ENCODE measurements at places on chromosomes 16 and 17.

- no peak for DNase-seq
These were observed at the start of gene PYDC1 for GRCh38 chr16:31216422-31217135. Gene PYDC1, minus strand, starts transcription at chr16:31217135. Its CDS starts 107 bp downstream, at chr16:31217028.

GRCh38 chr17:28684963-28685362 lies 23.0 kb downstream of the SUPT6H start:
- DNase-seq, result no peak

DNA sequence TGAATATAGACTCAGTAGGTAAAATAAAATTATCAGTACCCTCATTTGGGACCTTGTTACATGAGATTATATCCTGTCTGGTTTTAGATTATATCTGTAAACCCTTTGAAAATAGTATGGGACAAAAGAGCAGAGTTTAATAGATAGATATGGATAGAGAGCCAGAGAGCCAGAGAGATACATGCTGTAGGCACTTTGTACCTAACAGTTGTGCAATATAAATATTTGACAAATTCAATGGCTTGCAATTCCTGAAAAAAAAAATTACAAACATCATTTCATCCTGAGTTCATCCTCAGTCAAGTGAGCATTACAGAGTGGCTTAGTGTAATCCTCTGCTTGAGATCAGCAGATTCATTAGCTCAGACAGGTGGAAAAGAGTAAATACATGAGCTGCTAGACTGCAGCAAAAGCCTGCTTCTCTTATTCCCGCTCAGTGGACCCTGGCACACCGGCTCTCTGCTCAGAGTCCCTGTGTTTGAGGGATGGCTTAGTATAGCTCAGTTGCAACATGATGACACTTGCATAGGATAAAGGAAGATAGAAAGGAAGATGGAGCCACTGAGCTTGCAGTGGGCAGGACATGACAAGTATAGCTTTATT lies 931.6 kb upstream of the GOT2 start:
- DNase-seq, result no peak

DNA sequence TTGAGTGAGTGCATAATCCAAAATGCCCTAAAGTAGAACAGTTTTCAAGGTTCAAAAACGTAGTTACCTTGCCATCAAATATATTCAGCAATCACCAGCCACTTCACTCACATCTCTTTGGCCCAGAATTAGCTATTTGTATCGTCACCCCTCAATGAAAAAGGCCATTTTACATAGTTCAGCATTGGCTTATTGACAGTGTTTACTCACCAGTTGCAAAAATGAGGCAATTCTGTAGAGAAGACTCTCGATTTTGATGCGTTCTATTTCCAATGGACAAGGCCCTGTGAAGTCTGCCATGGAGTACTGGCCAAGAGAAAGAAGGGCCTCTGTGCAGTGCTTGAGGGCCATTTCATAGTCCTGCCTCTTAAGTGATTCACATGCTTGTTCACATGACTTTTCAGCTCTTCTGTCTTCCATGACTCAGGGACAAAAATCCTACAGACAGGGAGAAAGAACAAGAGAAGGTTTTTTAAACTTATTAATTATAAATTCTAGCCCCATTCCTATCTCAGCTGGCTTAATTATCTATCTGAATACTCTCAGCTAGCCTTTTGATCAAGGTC lies 26.5 kb downstream of the HELZ start:
- no peak for DNase-seq

- DNase-seq, result no peak
These were observed 41.5 kb downstream of the LDHD start for GRCh38 chr16:75074920-75075687.

DNA sequence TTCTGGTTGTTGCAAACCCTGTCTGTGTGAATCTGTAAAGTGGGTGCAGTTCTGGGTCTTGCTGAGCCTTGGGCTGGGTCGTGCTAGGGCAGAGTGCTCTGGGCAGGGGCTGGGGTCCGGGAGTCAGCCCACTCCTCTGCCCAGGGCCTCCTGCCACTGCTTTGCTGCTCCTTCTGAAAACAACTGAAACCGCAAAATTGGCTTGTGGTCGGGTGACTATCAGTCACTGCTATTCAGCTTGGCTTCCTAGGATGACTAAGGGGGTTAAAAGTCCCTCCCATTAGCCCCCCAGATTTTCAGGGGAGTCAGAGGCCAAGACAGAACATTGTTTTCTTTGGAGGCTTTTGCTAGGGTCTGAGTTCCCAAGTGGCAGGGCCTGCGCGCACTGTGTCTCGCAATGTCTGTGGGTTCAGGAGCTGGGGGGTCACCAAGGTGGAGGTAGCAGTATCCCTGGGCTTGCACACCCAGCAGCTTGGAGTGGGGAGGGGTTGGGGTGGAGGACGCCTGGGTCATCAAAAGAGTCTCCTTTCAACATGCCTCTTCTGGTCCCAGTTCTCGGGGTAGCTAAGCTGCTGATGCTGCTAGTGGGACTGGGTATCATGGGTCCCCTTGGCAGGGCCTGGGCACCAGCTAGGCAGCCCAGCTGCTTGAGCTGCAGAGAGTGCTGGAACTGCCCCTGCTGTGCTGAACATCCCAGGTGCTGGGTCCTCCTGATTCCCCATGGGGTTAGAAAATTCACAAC lies 13.5 kb upstream of the TBX21 start:
- DNase-seq, result no peak

DNA sequence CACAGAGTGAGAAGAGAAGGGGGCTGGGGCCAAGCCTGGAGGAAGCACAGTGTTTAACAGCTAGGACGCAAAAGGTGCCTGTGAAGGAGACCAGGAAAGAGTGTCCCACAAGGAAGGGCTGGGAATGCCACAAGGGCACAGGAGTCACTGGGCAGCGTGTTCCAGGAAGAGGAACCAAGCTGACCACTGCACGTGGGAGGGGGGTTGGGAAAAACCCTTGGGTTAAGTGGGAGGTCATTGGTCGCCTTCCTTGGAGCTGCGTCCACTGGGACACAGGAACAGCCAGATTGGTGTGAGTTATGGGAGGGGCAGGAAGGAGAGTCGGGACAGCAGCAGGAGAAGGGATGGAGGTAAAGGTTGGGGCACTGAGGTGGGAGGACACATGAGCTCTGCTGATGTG lies 12.9 kb downstream of the TTYH2 start:
- DNase-seq, result no peak

GRCh38 chr16:72889616-72890582 lies 158.0 kb downstream of the ZFHX3 start:
- no peak for DNase-seq

DNA sequence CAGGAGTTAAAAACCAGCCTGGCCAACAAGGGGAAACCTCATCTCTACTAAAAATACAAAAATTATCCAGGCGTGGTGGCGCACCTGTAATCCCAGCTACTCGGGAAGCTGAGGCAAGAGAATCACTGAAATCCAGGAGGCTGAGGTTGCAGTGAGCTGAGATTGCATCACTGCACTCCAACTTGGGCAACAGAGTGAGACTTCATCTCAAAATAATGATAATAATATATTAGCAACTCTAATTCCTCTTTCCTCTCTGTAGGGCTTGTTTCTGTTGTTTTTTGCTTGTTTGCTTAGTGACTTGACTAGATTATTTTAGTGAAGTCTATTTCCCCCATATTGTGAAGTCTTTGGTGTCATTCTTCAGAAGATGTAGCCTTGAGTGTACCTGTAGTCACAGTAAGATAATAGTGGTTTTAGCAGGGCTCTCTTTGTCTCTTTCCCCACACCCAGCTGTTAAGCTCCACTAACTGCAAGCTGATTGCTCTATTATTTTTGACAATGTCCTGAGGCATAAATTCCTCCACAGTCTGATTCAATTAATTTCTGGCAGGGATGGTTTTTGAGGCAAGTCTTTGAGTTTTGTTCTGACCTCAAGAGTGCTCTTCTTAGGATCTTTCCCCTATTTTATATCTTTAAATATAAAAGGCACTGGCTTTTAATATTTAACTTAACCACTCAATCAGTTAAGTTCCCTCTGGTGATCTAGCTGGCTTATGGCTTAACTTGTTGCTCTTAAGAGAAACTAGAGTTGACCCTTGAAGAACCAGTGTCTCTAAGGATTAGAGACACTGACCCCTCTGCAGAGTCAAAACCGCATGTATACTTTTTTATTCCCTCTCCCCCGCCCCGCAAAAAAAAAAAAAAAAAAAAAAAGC lies 18.6 kb upstream of the TNFSF12 start:
- DNase-seq, result no peak

GRCh38 chr16:23771642-23772041 lies 16.8 kb downstream of the CHP2 start:
- no peak for DNase-seq

DNA sequence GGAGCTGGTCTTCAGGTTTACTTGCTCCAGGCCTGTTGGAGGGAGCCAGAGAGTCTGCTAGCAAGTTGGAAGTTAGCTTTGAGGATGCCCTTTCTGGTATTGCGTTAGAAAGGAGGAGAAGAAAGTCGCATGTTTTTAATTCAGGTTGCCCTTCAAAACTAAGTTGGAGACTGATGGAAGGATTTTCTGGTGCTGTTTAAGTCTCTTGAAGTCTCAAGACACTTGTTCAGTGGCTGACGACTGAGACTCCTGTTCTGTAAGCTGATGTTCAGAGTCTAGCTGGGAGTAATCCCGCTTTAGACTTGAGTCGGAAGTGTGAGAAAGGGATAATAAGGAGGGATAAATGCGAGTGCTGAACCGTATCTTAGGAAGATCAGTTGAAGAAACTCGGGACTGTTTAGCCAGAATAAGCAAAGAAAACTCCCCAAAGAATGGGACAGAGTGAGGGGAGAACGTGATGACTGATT lies 740 bp downstream of the AATF start:
- DNase-seq, result no peak

GRCh38 chr16:57060323-57061083 lies 31.9 kb upstream of the CPNE2 start:
- DNase-seq, result no peak

- DNase-seq, result no peak
These were observed 694 bp downstream of the NF1 start for GRCh38 chr17:31095236-31096105.

- no peak for DNase-seq
These were observed 9.5 kb downstream of the TBX21 start for GRCh38 chr17:47742319-47743181.

DNA sequence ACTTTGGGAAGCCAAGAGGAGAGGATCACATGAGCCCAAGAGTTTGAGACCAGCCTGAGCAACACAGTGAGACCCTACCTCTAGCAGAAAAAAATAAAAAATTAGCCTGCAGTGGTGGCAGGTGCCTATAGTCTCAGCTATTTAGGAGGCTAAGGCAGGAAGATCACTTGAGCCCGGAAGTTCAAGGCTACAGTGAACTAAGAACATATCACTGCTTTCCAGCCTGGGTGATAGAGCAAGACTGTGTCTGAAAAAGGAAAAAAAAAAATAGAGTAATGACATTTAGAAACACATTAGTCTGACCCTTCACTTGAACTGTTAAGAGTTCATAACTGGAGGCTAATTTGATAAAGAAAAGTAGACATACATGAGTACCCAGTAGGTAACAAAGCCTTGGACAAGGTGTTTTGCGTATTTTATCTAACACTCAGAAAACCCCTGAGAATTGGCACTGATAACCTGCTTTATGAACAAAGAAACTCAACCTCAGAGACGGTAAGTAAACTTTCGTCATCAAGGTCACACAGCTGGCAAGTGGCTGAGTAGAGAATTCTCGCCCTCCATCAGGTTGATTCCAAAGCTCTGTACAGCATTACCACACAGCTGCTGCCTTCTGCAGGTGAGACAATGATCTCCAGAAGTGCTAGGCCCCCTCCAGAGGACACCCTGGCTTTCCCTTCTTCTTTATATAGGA lies 101.1 kb downstream of the SMG6 start:
- no peak for DNase-seq

DNA sequence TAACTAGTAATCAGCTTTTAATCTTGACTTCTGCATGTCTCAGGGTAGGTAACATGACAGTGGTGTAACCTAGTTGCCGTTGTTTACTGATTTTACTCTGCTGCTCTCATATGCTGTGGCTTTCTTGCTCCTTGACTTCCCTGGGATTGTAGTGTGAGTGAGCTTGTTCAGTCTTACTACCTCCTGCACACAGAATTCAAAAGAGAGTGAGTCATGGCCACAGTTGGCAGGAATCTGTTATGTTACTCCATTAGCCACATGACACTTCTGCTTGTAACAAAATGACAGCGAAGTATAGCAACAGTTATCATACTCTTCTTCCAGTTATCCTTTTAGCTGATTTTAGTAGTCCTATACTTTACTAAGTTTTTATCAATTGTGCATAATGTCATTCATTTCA lies 18.8 kb downstream of the TNRC6A start:
- DNase-seq, result no peak

DNA sequence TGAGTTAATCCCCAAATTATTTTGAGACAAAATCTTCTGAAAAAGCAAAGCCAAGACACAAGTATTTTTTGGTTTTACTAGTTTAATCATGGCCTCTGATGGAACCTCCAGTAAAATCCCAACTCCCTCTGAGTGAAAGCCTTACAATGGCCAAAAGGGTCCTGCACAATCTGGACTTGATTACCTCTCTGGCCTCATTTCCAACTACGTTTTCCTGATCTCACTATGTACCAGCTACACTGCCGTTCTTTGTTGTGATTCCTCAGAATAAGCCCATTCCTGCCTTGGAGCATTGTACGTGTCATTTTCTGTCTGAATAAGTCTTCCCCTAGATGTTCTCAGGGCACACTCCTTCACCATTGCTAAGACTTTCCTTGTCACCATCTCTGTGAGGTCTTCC lies 37.3 kb downstream of the SPOP start:
- DNase-seq, result no peak

GRCh38 chr17:48637323-48638260 lies 11.4 kb upstream of the HOXB9 start:
- no peak for DNase-seq

GRCh38 chr17:83150369-83151055 lies 71.1 kb downstream of the METRNL start:
- no peak for DNase-seq

DNA sequence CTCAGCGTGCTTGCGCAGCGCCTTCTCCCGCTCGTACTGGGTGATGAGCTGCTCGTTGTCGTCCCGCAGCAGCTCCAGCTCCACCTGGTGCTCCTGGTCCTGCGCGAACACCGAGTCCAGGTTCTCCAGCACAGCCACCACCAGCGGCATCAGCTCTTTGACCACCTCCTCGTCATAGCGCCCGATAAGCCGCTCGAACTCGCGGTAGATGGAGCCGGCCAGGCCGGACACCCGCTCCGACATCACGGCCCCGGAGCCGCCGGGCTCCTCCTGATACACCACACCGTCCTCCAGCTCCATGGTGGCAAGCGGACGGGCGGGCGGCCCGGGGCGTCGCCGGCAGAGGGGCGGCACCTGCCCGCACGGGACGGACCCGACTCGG lies 320 bp downstream of the SPAG9 start:
- no peak for DNase-seq

GRCh38 chr17:49873926-49874325 lies 26.1 kb upstream of the TAC4 start:
- DNase-seq, result no peak

DNA sequence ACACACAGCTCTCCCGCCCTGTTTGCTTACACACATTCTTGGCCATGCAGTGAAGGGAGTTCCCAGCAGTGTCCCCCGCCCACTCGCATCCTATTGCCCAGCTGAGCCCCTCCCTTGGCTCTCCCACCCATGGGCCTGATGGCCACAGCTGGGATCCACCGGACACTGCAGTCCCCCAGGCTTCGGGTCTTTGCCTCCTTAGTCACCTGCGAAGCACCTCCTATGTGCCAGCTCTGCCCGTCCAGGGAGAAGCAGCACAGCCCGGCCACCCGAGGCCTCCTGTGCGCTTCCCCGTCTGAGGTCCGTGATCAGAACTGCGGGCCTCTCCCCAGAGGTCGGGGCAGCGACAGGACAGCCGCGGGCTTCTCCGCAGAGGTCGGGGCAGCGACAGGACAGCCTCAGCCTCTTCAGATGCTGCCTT lies 136.9 kb downstream of the BANP start:
- no peak for DNase-seq

- no peak for DNase-seq
These were observed 221.9 kb upstream of the CACNG5 start for GRCh38 chr17:66612993-66613392.

GRCh38 chr17:2849327-2849670 lies 53.1 kb downstream of the RAP1GAP2 start:
- no peak for DNase-seq

All from NCI-H1436 treated with DMSO at 0.1 percent for 48 hours (cell line).